ENCODE measurements at places on chromosomes 1 and 21.
A peak's percentile ranks its signal among the peaks of the same experiment; 100 is the strongest.

- DNase-seq = no peak
Observed at GRCh38 chr1:93695411-93696005, 13.9 kb upstream of the BCAR3 start.

- no peak for DNase-seq
Observed at GRCh38 chr1:43337588-43337987, at the start of gene MPL. Gene MPL (plus strand): TSS chr1:43337818. CDS start chr1:43337849, 31 bp downstream.

DNA sequence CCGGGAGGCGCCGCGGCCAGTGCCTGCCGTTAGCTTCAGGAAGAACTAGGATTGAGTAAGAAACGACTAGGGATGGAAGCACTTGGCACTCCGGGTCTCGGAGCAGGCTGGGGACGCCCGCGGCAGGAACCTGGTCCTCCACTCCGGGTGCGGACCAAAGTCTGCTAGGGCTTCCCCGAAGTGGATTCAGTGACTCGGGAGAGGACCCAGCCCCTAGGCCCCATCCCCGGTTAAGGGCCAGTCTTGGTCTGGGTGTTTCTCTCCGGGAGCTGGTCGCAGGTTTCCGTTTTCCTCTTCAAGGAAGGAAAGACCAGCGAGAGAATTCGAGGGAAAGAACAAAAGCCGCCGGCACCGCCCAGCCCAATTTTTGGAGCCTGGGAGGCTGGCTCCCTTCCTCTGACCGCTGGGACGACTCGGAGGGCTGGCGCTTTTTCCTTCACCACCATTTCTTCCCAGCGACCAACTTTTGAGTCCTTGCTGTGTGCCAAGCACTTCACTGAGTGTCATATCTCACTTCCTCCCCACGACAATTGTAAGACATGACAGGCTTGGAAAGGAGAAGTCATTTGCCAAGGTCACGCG, 16.8 kb upstream of the STMN1 start:
- DNase-seq = peak; percentile 5

- no peak for DNase-seq
Observed at GRCh38 chr1:234713440-234713839, 103.5 kb upstream of the IRF2BP2 start.

- DNase-seq = no peak
Observed at GRCh38 chr21:41928621-41929220, 25.1 kb downstream of the C2CD2 start.

DNA sequence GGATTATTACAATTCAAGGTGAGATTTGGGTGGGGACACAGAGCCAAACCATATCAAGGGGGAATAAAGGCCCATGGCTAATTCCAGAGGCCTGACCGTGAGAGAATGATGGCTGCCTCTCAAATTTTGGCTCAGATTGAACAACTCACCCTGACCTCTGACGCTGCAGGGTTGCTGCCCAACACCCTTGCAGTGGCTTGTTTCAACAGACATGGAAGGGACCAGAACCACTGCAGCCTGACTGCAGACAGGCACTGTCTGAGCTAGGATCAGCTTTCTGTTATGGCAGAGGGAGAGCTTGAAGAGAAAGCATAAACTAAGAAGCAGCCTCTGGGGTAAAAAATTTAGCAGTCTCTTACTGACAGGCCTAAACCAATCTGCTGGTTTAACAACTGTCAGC, 90.2 kb upstream of the GADD45A start:
- DNase-seq = no peak

DNA sequence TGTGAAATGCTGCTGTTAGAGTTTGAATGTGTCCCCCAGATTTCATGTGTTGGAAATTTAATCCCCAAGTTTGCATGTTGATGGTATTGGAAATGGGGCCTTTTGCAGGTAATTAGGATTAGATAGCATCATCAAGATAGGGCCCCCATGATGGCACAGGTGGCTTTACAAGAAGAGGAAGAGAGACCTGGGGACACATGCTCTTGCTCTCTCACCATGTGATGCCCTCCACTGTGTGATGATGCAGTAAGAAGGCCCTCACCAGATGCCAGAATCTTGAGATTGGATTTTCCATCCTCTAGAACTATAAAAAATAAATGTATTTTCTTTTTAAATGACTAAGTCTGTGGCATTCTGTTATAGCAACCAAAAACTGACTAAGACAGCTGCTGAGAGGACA, 57.0 kb upstream of the NEK7 start:
- DNase-seq = no peak

- DNase-seq = no peak
Observed at GRCh38 chr1:172944931-172945330, 105.8 kb downstream of the TNFSF18 start.

GRCh38 chr21:38254970-38255369, 1.8 kb upstream of the KCNJ15 start:
- no peak for DNase-seq

GRCh38 chr1:180916771-180917170, 4.1 kb downstream of the KIAA1614 start:
- DNase-seq = no peak

DNA sequence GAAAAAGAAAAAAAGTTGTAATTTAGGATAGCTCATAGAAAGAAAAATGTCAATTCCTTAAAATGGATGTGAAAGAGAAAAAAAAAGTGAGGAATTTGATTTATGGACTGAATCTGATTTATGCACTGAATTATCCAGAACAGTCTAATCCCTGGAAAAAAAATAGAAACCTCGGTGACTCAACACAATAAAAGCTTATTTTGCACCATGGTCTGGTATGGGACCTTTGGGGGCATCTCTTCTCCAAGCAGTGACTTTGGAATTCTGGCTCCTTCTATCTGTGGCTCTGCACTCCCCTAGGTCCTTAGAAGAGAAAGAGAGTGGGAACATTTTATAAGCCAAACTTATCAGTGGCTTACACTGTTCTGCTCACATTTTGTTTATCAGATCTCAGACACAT, 471.7 kb upstream of the B3GALT2 start:
- no peak for DNase-seq

GRCh38 chr1:31346785-31347184, 26.1 kb downstream of the FABP3 start:
- no peak for DNase-seq

Measured in CD8-positive, alpha-beta memory T cell (primary cell).